ENCODE measurements at places on chromosomes 5 and 9.

DNA sequence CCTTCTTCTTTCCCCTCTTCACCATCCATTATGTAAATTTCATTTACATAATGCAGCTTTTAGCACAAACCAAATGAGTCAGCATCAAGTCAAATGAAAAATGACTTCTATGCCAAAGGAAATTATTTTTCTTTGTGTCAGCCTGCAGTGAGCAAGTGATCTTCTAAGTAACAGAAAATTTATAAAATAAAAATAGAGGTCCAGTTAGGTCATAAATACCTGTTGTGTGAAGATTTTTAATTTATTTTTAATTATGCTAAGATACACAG is 16.7 kb upstream of the THG1L start:
- no peak for DNase-seq

GRCh38 chr5:167953151-167953798 is 338.2 kb upstream of the WWC1 start:
- DNase-seq, result no peak

GRCh38 chr9:87595610-87596009 is 97.9 kb downstream of the DAPK1 start:
- no peak for DNase-seq

DNA sequence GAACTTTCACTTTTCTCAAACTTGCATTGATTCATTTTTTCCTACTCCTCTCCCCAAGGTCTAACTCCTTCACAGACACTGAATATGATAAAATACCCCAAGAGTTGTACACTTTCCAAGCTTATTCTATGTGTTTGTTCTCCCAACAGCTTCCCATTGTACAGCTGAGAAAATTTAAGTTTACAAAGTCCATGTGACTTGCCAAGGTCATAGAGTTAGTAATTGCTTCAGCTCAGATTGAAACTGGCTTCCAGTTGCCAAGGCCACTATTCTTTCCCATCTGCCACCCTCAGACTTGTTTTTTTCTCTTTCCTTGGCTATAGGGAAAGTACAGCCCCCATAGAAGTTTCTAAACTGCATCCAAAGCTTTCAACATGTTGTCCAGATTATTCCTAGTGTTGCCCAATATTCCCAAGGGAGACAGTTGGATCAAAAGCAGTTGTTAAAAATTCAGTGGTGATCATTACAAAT is 34.8 kb downstream of the TNFSF8 start:
- no peak for DNase-seq

DNA sequence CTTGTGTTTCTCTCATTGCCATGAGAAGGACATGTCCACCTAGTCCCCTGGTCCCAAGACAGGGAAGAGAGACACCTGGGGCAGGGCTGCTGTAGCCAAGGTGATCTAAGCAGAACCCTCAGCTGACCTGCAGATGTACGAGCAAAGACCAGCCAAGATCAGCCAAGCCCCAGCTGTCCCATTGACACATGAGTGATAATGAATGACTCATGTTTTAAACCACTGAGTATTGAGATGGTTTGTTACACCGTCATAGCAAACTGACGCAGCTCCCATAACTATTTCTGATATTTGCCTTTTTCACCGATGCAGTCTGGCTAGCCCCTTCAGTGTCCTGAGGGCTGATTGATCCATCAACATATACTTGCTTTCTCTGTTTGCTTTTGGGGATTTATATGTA is 6.7 kb downstream of the OR1K1 start:
- DNase-seq, result no peak

- peak; percentile 61 for DNase-seq
Measured at GRCh38 chr5:443239-444151, 519 bp downstream of the EXOC3 start.

- DNase-seq, result no peak
Measured at GRCh38 chr5:111733571-111733970, 23.4 kb downstream of the NREP start.

GRCh38 chr9:116365056-116365471 is 211.5 kb downstream of the PAPPA start:
- peak; percentile 5 for DNase-seq

DNA sequence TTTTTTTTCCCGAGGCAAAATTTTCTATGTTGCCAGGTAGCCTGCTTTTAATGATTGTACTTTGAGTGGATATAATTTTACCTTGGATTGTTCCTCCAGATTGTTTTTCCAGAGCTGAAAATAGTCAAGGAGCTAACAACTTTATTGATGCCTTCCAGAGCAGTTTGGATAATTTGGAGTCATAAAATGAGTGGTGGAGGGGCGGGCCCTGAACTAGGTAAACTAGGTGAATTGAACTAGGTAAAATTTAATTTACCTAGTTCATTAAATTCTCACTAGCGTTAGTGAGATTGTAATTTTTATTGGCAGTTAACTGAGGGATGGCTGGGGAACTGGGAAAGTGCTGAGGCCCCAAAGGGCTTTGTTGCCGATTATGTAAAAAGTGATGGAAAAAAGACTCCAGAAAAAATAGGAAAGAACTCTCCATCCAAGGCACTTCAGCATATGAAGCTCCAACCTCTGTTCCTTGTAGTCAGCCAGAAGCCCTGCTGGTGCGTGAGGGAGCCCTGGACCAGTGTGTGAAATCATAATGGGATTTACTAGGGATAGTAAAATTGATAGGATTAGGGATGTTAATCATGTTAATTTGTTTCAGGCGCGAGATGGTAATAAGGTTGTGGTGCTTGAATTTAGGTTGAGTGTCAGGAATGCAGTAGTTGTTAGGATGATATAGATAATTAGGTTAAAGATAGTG is 1.7 kb downstream of the DNAJC25 start:
- DNase-seq, result no peak

- no peak for DNase-seq
Measured at GRCh38 chr9:33455945-33456344, 8.6 kb upstream of the AQP3 start.

DNA sequence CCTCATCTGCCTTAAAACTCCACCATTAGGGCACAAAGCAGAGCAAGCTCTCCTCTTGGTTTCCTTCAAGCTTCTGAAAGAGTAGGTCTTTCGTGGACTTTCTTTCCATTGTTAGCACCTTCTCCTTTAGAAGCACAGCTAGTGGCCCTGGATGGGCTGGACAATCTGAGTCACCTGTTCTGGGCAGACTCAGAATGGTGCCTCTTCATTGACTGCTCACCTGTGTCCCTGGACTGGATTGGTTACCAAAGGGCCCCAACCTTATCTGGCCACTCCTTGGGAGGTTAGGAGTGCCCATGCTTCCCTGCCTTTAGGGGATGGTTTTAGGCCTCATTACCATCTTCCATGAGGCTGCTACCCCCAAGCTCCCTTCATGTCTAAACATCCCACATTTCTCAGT is 23.2 kb downstream of the TMEM174 start:
- no peak for DNase-seq

GRCh38 chr5:56070851-56071465 is 76.2 kb upstream of the IL6ST start:
- no peak for DNase-seq

DNA sequence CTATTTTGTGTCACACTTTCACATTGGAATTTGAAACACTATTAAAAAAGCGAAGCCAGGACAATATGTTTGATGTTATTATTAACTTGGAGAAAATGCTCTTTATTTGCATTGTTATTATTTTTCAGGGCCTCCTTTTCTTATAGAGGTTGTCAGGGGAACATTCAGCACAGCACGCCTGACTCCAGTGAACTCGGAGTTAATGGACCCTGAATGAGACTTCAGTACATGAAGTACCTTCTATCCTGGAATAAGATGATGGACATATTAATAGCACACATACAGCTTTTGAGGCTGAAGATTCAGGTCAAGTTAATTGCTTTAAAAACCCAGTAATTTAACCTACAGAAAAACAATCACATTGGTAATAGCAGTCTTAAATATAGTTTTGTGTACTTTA is 652.9 kb downstream of the SEMA5A start:
- no peak for DNase-seq

DNA sequence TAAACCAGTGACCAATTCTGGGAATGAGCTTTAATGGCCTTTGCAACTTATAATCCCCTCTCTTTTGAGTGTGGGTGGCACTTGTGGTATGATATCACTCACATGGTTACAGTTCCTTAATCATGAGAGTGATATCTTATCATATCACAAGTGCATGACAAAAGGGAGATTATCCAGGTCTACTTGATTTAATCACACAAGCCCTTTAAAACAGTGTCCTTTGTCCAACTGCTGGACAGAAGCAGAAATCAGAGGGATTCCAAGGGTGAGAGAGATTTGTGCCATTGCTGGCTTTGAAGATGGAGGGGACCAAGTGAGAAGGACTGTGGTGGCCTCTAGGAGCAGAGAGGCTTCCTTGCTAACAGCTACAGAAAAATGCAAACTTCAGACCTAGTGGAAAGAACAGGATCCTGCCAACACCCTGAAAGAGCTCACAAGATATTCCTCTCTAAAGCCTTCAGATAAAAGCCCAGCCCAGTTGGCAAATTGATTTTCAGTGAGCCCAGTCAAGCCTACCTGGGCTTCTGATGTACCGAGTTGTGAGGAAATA is 279.0 kb upstream of the TLE4 start:
- no peak for DNase-seq

GRCh38 chr9:126448865-126449577 is 122.4 kb downstream of the MVB12B start:
- DNase-seq, result no peak

DNA sequence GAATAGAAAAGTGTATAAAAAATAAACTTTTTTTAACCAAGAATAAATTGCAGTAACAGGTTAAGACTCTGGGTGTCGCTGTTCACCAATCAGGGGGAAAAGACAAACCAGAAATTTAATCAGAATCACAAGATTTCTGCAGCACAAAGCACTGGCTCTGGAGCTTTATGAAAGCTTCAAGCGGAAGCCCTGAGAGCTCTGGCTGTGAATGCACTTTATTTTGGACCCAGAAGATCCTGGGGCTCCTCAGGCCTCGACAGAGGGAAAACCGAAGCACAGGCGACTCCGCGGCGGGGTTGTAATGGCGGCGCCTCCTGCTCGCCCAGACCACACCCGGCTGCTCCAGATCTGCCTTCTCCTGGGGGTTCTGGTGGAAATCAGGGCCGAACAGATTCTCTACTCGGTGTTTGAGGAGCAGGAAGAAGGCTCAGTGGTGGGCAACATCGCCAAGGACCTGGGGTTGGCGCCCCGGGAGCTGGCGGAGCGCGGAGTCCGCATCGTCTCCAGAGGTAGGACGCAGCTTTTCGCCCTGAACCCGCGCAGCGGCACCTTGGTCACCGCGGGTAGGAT is at the start of gene PCDHGA4:
PCDHGA4 (plus strand) TSS at position 122 of the 570 bp plus-strand sequence; CDS start at position 209, 87 bp downstream.
- DNase-seq, result no peak

GRCh38 chr9:134962065-134962972 is 44.6 kb upstream of the FCN1 start:
- DNase-seq, result no peak

- no peak for DNase-seq
Measured at GRCh38 chr9:4592886-4593285, 69.2 kb upstream of the PLPP6 start.

DNA sequence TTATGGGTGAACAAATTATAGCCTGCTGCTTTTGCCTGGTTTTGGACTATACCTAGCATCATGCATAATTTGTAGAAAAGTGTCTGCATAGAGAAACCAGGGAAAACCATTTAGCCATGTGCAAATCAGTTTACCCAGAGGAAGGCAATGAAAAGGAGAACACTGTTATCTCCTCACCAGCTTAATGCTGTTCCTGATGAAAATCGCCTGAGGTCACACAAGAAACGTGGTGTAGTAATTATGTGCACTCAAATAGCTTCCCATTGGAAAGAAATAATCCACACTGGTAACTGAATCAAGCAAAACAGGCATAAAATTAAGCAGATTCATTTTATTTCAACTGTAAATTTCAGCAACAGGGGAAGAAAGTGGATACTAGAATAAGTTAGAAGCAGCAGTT is 51.7 kb upstream of the FAM240B start:
- no peak for DNase-seq

- DNase-seq, result no peak
Measured at GRCh38 chr5:132457371-132458225, 33.0 kb downstream of the IRF1 start.

DNA sequence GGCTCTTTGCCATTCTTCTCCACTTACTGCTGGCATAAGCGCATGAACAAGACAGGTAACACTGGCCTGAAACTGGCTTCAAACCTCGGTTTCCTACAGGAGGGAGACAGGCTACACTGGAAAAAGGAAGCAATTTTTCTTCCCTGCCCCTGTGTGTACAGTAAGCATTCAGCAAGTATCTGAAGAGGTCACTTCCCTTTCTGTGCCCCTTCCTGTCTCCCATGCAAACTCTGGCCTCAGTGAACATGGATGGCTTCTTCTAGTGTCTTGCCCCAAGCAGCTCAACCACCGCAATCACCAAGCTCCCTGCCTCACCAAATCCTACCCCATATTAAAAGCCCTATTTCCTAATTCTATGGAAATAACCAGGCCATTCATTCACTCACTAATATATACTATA is 42.4 kb downstream of the SERINC5 start:
- no peak for DNase-seq

DNA sequence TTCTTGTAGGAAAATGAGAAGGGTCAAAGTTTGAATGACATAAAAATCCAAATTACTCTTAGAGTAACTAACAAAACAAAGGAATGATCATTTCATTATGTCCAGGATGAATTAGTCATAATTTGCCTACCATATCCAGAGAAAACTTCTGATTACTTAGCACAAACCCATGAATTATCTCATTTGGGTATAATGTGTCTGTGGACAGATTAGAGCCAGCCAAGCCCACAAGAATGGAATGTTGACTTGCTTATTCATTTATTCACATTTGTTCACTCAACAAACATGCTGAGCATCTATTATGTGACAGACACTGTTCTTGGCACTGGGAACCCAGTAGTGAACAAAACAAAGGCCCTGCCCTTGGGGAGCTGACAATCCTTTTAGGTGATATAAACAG is 87.4 kb downstream of the APBA1 start:
- DNase-seq, result no peak

- peak; percentile 68 for DNase-seq
Measured at GRCh38 chr9:27117489-27118135, 8.6 kb downstream of the TEK start.

- DNase-seq, result no peak
Measured at GRCh38 chr5:94575196-94575595, 43.2 kb downstream of the KIAA0825 start.

All from PC-9 (cell line).